RWPE1 (cell line): ENCODE measurements at places on chromosomes 13 and 19.
A peak's percentile ranks its signal among the peaks of the same experiment; 100 is the strongest.

DNA sequence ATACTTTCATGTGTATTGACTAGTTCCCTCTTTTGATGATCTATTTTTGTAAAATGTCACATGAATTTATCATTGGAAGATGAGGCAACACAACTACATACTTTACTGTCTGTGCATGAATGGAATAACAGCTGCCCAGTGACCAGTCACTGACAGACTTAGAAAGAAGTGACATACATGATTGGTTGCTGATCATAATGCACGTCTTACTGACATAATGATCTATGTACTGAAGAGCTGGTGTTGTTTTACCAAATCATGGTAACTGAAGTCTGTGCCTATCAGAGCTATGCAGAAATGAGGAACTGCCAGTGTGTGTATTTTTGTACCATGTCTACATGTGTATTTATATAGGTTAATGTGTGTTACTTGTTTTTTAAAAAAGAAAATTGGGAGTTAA is 26.5 kb downstream of the GPR18 start:
- no peak for DNase-seq

DNA sequence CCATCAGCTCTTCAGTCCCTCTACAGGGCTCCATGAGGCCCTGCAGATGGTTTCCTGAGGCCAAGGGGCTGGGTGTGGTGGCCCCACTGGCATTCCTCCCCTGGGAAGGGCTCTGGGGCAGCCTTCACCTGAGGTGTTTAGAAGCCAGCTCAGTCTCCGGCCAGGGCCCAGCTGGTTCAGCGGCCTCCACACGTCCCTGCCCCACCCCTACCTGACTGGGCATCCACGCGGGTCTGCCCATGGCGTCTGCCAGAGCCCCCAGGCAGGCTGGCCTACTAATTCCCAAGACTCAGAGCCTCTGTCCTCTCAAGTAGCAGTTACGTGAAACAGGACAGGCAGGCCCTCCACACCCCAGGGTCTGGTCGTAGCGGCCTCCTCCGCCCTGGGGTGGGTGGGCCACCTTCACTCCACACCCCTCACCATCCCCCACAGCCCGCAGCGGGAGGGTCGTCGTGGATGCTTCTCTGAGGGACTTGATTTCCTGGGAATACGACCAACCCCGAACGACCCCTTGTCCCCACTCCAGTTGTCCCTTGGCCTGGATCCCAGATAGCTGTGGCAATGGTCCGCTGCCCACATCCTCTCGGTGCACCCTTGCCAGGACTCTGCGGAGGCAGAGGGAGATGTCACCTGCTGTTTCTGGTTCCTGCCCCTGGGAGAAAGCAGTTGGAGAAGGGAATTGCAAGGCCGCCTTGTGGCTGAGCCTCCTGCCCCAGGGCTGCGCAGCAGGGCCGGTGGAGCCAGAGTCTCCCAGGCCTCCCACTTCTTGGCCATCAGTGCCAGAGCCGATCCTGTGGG is 24.3 kb downstream of the CAPN12 start:
- DNase-seq: no peak

- DNase-seq: peak; percentile 89
Measured at GRCh38 chr13:79936368-79937136, 404.4 kb downstream of the SPRY2 start.

- DNase-seq: no peak
Measured at GRCh38 chr19:9863759-9864158, 28.6 kb downstream of the PIN1 start.

GRCh38 chr13:45492538-45492937 is 27.8 kb downstream of the COG3 start:
- DNase-seq: no peak

- no peak for DNase-seq
Measured at GRCh38 chr19:7858109-7858770, 15.9 kb downstream of the PRR36 start.
